RWPE2 (cell line): ENCODE measurements at places on chromosomes 11 and 22.

DNA sequence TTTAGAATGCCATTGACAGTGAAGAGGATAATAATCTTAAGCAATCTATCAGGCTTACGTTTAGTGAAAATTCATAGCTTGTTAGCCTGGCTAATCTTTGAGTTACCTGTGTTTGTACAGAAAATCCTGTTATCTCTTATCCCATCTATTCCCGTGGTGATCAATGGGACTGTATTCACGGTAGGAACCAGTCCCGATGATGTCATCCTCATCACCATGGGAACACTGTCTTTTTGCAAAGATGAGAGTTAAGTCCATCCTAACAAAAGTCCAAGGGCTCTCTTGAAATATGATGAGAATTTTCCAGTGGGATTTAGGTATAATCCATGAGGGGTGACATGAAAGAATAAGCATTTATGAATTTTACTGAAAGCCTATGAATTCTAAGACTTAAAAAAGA is 762.2 kb downstream of the ETS1 start:
- DNase-seq, result no peak

- no peak for DNase-seq
These were observed 21.0 kb upstream of the MYEOV start for GRCh38 chr11:69272831-69273485.

DNA sequence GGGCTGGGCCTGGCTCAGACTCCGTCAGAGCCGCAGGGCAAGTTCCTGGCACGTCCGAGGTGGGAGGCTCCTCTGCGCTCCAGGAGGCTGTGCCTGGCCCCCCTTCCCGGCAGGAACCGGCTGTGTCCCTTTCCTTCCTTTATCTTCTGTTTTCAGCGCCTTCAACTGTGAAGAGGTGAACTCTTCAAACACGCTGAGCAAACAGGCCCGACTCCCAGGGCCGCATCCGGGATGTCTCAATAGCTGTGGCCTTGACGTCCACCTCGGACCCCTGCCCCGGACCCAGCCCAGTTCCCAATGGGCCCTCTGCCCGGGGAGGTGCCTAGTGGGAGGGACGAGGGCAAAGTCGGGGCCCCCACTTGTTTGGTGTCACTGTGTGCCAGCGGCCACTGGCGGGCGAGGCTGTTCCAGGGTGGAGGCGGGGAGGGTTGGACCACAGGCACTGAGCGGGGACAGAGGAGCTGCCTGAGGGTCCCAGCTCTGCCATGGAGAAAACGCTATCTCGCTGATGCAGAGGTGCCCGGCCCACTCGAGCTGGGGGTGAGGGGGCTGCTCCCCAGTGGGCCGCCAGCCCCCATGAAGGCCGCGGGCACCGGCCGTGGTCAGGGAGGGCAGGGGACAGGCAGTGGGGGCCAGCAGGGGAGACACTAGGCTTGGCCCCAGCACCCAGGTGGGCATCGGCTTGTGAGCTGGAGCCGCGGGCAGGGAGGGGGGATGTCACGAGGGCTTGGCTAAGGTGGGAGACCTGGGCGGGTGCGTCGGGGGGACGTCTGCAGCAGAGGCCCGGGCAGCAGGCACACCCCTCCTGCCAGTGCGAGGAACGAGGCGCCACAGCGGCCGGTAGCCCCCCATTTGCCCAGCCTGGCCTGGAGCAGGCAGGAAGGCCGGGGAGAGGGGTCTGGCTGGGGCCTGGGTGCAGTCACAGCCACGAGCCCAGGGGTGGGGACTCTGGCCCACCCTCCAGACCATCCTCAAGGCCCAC is 2.7 kb upstream of the MUC5B start:
- DNase-seq, result peak; percentile 48

DNA sequence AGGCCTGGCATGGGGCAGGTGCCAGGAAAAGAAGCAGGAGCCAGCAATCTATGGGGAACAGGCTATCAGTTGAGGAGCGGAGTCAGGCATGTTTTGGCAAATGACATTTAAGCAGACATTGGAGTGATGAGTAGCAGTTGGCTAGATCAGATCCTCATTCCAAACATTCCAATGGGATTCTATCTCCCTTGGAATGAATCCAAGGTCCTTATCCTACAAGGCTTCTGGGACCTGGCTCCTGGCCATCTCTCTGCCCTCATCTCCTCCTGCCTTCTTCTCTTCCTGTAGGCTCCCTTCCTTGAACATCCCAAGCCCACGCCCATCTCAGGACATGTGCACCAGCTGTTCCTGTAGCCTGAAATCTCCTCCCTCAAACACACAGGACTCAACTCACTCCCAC is 1074.5 kb downstream of the TBC1D22A start:
- peak; percentile 79 for DNase-seq

GRCh38 chr22:42171417-42171816 is 40.8 kb upstream of the CYP2D6 start:
- DNase-seq, result no peak

DNA sequence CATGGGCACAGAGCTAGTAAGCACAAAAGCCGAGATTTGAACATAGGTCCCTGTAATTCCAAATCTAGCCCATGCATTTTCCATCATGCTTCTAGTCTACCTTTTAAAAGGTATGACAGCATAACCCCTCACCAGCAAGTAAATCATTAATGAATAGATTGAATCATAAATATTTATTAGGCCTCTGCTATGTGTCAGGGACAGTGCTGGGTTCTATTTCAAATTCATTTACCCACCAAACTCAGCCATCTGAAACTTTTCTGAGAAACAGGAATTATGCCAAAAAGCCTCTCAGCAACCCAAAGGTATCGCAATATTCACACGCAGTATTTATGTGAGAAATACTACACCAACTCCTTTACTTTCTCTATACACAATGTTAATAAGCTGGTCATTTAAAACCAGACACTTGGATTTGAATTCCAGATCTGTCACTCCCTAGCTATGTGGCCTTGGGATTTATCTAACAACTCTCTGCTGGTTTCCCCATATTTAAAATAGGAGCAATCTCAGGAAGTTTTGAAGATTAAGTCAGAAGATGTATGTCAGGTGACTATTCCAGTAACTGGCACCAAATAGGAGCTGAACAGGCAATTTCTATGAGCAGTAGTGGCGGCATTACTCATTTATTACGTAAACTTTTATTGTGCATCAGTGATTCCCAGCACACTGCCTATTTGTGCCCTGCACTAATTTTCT is 191.4 kb downstream of the TENM4 start:
- DNase-seq, result no peak

DNA sequence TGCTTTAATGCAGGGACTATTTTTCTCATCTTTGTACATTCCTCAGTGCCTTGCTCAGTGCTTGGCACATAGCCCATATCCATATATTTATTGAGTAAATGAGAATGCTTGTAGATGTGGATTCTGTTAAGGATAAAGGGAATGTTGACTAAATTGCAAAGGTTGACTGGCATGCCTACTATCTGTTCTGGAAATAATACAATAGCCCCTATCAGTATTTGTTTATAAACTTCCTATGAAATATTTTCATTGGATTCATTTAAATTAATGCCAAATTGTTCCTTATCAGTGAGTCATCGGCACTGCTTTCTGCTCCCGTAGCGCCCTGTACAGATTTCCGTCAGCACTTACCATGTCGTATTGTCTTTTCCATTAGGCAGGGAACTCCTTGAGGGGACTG is 8.0 kb downstream of the RNF121 start:
- DNase-seq, result no peak

DNA sequence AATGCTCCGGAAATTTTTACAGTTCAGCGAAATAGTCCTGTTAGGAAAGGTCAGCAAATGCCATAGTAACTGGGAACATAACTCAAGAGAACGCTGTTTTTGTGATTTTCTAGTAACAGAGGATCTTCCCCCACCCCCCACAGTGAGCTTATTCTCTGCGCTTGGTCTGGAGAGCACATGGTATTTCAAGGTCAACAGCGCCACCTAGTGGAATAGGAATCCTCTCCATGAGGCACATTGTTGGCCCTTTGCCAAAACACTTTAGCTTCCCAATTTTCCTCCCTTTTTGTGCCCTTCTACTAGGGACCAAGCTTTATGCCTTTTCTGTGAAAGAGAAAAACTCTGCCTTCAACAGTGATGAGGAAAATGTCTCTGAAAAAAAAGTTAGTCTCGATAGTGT is 13.2 kb upstream of the OR4C12 start:
- no peak for DNase-seq

GRCh38 chr11:120658071-120658423 is 146.5 kb downstream of the GRIK4 start:
- no peak for DNase-seq

GRCh38 chr11:63558459-63559157 is 4.6 kb downstream of the PLAAT2 start:
- no peak for DNase-seq

DNA sequence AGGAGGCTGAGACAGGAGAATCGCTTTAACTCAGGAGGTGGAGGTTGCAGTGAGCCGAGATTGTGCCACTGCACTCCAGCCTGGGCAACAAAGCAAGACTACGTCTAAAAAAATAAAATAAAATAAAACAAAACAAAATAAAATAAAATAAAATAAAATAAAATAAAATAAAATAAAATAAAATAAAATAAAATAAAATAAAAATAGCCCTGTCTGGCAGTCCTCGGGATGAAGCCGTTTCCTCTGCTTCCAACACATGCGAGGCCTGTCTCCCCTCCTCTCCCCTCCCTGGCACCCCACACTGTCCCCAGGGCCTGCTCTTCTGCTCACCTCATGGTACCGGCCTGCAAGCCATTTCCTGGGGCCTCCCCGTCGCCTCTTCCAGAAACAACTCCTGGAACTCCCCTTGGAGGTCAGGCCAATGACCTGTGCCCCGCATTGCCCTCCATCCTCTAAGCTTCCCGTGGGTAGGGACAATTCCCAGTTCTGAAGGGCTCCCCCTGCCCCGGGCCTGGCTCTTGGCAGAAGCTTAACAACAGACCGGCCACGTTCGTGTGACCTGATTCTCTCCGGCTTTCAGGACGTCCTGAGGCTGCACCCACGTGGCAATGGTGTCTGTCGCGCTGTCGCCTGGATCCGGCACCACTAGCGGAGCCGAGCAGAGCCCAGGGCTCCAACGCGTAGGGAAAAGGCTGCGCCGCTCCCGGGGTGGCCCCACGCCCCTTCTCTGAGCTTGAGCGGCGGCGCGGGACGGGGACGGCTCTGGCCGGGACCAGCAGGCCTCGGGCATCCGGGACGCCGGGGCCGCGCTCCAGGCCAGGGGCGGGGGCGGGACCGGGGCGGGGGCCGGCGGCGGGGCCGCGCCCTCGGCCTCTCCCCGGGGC is 456 bp upstream of the PARVB start:
- DNase-seq, result no peak

GRCh38 chr11:2655016-2655719 is 44.6 kb downstream of the KCNQ1OT1 start:
- DNase-seq, result no peak

GRCh38 chr11:115990004-115990447 is 485.8 kb upstream of the CADM1 start:
- DNase-seq, result no peak

- DNase-seq, result no peak
These were observed 5.1 kb upstream of the ETS1 start for GRCh38 chr11:128592454-128592853.

- DNase-seq, result no peak
These were observed 8.9 kb downstream of the SERHL2 start for GRCh38 chr22:42562684-42563083.

- DNase-seq, result no peak
These were observed 5.1 kb downstream of the DGCR2 start for GRCh38 chr22:19117111-19117512.

- no peak for DNase-seq
These were observed 99.7 kb upstream of the IGLL5 start for GRCh38 chr22:22787786-22788459.

DNA sequence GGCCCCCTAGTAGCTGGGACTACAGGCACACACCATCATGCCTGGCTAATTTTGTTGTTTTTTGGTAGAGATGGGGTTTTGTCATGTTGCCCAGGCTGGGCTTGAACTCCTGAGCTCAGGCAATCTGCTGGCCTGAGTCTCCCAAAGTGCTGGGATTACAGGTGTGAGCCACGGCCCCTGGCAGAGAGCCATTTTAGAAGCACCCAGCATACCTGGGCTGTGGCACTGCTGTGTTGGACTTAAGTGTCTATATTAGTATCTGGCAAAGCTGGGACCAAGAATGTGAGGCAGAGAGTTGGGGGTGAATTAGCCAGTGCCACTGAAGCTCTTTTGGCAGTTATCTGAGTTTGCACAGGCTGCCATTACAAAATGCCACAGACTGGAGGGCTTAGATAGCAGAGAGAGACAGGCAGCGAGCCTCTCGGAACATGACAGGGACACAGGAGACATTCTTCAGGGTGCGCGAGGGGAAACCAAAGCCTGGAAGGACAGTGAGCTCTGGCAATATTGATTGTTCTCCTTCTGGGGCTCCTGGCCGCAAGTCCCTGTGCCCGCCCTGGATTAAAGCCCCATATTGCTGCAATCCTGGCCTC is 87.7 kb upstream of the ALX4 start:
- DNase-seq, result peak; percentile 5

DNA sequence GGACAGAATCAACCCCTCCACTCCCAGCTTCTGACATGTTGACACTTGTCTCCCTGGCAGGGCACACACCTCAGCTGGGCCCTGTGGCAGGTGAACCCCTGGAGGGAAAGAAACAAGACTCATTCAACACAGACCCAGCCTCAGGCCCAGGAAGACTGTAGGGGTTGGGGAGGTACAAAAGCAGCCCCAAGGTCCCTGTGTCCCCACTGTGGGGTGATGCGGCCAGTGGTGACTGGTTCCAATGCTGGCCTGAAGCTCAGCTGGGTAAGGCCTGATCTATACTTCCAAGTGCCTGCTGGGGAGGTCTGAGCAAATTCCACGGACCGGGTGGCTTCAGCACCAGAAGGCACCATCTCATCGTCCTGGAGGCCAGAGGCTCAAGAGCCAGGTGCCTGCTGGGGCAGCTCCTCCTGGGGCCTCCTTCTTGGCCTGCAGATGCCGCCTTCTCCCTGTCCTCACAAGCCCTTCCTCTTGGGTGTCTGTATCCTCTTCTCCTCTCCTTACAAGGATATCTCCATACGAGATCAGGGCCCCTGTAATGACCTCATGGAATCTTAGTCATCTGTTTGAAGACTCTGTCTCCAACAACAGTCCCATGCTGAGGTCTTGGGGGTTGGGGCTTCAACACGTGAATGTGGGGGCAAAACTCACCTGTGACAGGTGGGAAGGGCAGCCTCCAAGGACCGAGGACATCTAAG is 1492.1 kb downstream of the BRD1 start:
- DNase-seq, result no peak

DNA sequence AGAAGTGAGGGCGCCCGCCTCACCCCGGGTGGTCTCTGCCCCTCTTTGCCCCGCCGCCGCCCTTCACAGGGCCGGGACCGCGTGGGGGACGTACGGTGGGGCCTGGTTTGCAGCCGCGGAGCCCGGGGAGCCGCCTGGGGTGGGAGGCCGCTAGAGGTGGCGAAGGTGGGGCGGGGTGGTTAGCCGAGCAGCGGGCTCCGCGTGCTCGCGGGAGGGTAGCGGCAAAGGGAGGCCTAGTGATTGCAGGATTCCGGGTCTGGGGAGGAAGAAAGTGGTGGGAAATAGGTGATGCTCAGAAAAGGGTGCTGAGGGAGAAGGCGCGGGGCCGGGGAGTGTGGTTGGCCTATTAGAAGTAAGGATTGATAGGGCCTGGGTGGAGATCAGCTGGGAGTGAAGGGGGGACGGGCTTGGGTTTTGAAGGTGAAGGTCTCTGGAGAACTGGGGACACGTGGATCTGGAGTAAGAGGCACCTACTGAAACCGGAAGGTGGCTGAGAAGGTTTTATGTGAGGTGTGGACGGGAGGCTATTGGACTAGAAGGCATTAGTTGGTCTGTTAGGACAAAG is 571 bp downstream of the FAR1 start:
- no peak for DNase-seq
